ENCODE measurements at places on chromosomes 2 and 18.

DNA sequence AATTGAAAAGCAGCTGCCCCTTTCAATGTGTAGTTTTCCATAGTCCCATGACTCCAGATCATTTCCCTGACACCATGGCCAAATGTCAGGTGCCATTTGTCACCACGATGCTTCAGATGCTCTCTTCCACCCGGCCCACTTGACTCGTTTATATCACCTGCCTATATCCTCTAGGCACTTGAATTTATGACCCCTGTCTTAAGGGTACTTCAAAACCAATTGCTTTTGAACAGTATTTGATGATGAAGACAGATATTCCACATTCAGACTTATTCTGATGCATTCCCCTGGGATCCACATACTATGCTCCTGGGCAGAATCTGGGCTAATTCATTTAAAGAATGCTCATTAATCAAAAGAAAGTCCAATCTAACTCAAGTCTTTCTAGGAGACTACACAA lies 16.9 kb upstream of the RHBDD1 start:
- DNase-seq, result no peak

DNA sequence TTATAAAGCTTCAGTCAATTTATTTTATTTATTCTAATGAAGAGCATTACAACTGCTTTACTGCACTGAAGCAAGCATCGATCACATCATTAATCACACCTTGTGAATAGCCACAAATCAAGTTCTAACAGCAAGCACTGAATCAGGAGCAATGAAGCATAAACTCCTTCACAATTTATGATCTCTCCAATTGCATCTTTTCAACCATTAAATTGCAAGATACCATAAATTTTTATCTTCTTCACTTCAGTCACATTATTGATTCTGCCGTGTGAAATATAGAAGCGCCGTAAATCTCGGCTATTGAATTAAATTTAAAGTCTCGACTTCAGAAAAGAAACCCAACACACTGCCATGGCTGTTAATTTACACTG lies 298.7 kb downstream of the CDCA7 start:
- no peak for DNase-seq

GRCh38 chr2:234472155-234472554 lies 24.7 kb downstream of the ARL4C start:
- DNase-seq, result no peak

GRCh38 chr2:26674771-26675170 lies 17.8 kb upstream of the KCNK3 start:
- no peak for DNase-seq

DNA sequence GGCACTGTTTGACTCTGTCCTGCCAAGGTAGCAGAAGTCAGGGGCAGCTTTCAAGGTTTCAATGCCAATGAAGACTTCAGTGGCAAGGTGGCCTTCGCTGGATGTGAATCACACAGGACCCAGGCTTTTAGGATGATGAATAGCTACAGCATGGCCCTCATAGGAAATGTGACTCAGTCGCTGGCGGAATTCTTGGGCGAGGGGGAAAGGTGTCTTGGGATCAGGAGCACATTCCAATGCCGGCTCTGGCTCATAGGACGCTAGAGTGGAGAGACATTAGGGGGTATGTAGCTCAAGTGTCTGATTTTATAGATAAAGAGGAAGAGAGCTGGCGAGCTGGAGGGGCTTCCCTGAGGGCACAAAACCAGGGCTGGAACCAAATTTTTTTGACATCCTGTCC lies 68.6 kb downstream of the SMIM21 start:
- DNase-seq, result no peak

- no peak for DNase-seq
Measured at GRCh38 chr18:3500016-3500415, 50.0 kb downstream of the TGIF1 start.

DNA sequence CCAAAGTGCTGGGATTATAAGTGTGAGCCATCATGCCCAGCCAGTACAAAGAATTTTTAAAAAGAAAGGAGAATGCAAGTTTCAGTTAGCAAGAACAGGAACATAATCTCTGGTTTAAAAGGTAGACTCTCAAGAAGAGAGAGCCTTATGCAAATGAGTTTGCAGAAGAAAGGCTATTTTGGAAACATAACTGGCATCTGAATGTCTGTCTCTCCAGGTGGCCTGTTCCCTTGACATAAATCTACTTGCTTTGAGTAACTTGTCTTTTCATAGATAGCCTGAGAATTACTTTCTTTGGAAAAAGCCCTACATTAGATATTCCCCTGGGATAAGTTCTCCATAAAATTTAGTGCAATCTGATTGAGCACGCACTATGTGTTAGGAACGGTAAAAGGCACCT lies 109.6 kb downstream of the ICOS start:
- no peak for DNase-seq

GRCh38 chr2:99545066-99545465 lies 55.2 kb upstream of the REV1 start:
- DNase-seq, result no peak

DNA sequence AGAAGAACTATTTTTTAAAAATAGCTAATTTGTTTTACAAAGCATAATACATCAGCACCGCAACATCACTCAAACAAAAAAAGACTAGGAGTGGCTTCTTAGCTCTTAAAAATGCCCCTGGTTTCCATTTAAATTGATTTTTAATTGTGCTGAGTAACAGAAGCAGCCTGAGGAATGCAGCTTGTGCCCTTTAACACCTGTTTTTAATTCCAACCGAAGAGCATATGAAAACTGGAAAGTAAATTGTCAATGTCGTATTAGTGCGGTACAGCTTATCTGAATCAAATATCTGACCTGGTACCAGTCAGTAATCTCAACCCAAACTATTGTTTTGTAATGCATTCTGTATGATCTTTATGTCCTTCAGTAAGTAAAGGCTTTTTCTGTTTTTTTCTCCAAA lies 13.2 kb upstream of the CD302 start:
- no peak for DNase-seq

- no peak for DNase-seq
Measured at GRCh38 chr2:168811696-168812095, 9.3 kb downstream of the NOSTRIN start.

DNA sequence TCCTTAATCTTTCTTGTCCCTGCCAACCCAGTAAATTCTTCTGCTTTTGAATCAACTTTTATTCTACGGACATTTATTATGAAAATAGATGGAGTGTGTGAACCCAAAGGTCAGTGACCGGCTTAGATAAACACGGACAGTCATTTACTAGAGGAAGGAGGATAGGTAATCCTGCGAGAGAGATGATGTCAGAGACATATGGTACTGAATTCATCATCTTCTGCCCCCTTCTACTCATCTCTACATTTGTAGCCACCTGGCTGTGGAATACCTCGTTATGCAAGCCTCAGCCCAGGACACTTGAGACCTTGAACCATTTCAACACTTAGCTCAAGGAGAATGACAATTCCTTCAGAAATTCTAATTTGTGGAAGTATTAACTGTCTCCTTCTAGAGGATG lies 443.6 kb downstream of the TDRD15 start:
- no peak for DNase-seq

DNA sequence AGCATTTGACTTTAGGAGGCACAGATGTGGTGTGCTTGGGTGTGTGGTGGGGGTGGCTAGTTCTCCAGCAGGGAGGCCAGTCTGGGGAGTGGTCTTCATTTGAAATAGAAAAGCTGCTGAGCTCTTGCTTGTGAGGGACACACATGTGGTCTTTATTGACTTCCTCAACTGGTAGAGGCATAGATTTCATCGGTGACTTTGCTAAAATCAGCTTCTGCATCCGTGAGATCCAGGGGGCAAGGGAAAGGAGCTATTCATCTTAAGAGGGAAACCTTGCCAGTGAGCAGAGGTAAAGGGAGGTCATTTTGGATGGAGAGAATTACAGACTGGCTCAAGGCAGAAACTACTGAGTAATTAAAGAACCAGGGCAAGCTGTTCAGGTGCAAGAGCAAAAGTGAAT lies 4.7 kb downstream of the MAPRE3 start:
- no peak for DNase-seq

GRCh38 chr18:52875725-52876124 lies 535.7 kb downstream of the DCC start:
- DNase-seq, result no peak

DNA sequence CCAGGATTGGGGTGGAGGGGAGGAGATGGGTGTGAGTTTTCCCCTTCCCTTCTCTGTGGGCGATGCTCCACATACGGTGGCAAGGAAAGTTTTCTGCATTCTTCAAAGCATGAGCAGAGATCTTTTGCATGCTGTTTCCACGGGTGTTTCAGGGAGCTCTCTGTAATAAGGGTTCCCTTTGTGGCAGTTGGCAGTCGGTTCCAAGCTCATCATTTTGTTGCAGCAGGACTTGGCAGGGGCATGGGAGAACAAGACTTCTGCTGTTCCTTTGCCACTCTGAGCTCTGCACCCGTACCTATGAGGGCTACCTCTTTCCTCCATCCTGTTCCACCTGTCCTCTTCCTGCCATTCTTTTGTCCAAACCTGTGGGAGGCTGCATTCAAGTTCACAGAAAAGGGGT lies 71.3 kb upstream of the SPRED2 start:
- no peak for DNase-seq

- no peak for DNase-seq
Measured at GRCh38 chr2:166417669-166418068, 41.9 kb upstream of the SCN9A start.

DNA sequence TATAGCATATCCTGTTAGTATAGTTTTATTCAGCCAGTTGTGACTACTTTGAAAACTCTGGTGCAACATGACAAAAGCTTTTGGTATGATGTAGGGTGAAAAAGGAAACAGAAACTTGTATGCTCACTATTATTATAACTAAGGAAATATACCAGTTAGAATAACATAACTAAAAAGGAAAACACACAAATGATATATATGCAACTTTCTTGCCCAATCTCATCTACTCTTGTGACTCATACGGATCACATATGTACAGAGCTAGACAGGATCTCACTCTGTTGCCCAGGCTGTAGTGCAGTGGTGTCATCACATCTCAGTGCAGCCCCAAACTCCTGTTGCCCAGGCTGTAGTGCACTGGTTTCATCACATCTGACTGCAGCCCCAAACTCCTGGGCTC lies 12.4 kb upstream of the TLK1 start:
- no peak for DNase-seq

GRCh38 chr18:62239475-62239874 lies 52.4 kb downstream of the RELCH start:
- no peak for DNase-seq

DNA sequence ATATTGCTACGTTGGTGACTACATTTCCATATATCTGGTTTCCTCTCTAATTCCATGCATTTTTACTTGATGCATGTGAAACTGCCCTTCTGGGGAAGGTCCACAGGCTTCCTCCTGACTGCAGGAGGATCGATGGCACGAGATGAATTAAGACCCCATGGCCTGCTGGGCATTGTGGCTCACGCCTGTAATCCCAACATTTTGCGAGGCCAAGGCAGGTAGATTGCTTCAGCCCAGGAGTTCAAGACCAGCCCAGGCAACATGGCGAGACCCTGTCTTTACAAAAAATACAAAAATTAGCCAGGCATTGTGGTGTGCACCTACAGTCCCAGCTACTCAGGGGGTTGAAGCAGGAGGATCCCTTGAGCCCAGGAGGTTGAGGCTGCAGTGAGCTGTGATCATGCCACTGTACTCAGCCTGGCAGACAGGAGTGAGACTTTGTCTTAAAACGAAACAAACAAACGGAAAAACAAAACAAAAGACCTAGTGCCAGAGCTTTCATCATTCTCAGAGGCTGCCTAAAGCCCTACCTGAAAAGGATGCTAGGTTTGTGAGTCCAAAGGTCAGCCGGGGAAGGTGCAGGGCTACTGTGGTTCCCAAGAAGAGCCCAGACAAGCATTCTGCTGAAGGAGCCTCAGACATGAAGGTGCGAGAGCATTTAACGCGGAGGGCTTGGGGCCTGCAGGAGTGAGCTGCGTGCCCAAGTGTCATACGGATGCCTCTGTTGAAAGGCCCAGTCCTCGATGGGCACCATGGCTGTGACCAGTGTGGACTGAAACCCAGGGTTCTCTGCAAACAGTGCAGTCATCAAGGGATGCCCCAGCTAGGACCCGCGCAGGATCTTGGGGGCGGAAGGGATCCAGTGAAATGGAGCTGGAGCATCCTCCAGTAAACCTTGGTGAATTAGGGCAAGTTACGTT lies 21.6 kb downstream of the GPR55 start:
- DNase-seq, result no peak

- DNase-seq, result no peak
Measured at GRCh38 chr2:8983571-8983970, 19.9 kb downstream of the MBOAT2 start.

GRCh38 chr18:58032233-58032632 lies 11.8 kb upstream of the NEDD4L start:
- no peak for DNase-seq
